ENCODE measurements at places on chromosomes 12 and 14. TPM values are rescaled to one million over a fixed set of nuclear protein-coding genes. Genes with fewer than 3 reads are reported as not detected.

DNA sequence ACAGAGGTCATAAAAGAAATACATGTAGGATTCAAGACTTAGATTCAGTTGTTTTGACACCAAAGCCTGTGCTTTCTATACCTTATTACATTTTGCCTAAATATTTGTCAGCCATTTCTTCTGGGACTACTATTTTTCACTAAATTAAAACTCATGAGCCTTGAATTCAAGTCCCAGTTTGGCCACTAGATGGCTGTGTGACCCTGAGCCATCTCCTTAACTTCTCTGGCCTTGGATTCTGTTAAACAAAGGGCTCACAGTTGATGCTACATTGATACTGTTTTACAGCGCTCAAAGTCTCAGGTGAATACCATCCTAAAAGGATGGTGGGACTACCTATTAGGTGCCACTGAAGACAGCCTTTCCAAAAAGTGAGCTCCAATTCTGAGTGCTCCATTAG, 39.6 kb upstream of the CCDC198 start:
- no peaks in the 10 kb centered on the region for H3K4me1 ChIP-seq

DNA sequence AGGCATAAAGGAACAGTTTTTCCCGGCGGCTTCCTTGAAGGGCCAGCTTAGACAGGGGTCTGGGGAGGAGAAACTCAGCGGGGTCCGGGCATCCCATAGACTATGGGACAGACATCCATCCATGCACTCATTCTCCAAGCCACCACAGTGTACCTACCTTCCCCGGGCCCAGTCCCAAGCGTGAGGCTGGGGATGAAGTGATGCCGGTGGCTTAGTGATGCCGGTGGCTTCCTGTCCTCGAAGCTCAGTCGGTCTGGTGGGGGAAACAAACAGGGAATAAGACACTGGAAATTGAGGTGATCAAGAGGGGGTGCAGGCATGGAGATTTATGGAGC, 421 bp downstream of the RTL1 start:
- H3K36me3 ChIP-seq = no peaks in the 10 kb centered on the region
- H3K27ac ChIP-seq = no peak overlapping the region
- no peaks in the 10 kb centered on the region for H3K4me1 ChIP-seq
- DNase-seq = no peak
- H3K4me3 ChIP-seq = no peak overlapping the region
- peaks cover 5% of the 10 kb centered on the region for H3K27me3 ChIP-seq

DNA sequence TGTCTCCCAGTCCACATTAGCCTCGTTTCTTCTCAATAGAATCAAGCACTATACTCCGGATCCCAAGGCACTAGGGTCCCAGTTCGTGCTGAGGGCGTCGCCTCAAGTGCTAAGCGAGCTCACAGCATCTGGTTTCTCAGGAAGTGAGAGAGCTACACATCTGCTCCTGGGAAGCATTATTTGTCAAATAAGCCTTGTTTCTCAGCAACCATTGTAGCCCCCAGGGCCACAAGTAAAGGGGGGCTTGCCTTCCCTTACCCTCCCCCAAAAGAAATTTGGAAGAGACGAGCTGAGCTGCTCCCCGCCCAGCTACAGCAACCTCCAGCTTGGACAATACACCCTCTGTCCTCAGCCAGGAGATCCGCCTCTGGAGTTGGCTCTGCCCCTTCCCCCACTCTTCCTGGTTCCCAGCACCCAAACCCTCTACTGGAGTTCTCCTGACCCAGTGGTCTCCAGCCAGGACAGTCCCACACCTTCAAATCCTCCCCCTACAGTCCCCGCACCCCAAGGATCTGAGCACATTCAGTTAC, 5.7 kb upstream of the TNS2 start:
- H3K4me3 ChIP-seq = no peak overlapping the region
- no peaks in the 10 kb centered on the region for H3K27me3 ChIP-seq
- H3K36me3 ChIP-seq = peaks cover 11% of the 10 kb centered on the region

- H3K36me3 ChIP-seq = peaks cover 75% of the 10 kb centered on the region
- H3K27ac ChIP-seq = no peak overlapping the region
- peak; percentile 60 for DNase-seq
- no peaks in the 10 kb centered on the region for H3K27me3 ChIP-seq
- no peak overlapping the region for H3K4me3 ChIP-seq
Observed at GRCh38 chr14:90263748-90264449, 7.5 kb downstream of the PSMC1 start.

The AJUBA gene
- 0.45 TPM for total RNA-seq

DNA sequence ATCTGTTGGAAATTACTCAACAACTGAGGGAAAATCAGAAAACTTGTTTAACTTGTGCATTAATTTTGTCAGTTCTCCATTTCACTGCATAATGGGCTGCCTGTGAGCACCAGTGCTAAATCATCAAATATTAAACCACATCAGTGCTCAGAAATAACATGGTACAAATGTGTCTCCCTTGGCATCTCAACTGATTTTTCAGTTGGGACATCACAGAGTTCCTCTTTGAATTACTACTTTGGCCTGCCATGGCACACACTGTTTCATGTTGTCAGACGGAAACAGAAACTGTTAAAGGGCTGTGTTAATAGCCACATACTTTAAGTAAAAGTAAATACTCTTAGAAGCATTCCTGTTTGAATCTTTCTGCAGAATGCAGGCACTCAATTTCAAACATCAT, 42.1 kb upstream of the STRN3 start:
- H3K4me3 ChIP-seq = no peak overlapping the region
- H3K4me1 ChIP-seq = no peaks in the 10 kb centered on the region
- H3K36me3 ChIP-seq = peaks cover 4% of the 10 kb centered on the region
- no peaks in the 10 kb centered on the region for H3K27me3 ChIP-seq
- DNase-seq = no peak
- H3K27ac ChIP-seq = no peak overlapping the region

DNA sequence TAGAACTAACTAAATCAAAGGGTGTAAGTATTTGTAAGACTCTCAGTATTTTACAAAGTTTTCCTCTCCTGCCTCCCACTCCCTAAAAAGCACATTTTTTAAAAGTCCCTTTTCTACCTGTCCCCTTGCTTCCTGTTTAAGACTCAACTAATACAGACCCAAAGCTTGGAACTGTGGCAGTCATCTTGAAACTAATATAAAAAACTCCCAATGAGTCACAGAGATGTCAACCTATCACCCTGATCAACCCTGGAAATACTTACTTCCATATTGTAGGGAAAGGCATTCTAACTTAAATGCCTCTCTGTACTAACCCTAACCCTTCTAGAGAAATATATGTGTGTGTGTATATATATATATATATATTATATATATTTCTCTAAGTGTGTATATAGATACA, 184.8 kb downstream of the SPTSSA start:
- no peaks in the 10 kb centered on the region for H3K36me3 ChIP-seq
- H3K27me3 ChIP-seq = no peaks in the 10 kb centered on the region
- no peak overlapping the region for H3K27ac ChIP-seq
- no peaks in the 10 kb centered on the region for H3K4me1 ChIP-seq
- DNase-seq = no peak
- no peak overlapping the region for H3K4me3 ChIP-seq

The KCNC2 gene
- not detected for total RNA-seq

DNA sequence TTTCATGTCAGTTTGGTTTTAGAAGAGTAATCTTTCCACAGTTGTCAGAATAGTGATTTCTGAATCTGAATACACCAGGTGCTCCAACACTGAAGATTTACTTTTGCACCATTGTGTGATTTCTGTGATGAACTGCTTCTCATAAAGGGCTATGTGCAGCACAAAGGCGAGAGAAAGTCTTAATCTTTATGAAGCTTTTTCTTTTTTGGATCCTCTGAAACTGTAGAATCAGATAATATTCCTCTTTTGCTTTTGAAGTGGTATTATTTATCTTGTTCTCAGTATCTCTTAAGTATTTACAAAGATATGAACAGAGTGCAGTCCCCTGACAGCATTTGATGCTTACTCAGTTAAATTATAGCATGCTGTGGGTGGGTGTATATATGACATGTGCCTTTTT, 207.8 kb downstream of the NAV3 start:
- H3K27ac ChIP-seq = no peak overlapping the region
- no peak overlapping the region for H3K4me3 ChIP-seq
- no peaks in the 10 kb centered on the region for H3K27me3 ChIP-seq
- no peaks in the 10 kb centered on the region for H3K4me1 ChIP-seq
- DNase-seq = no peak
- H3K36me3 ChIP-seq = no peaks in the 10 kb centered on the region

GRCh38 chr12:124683152-124684124, 116.0 kb upstream of the NCOR2 start:
- no peak overlapping the region for H3K27ac ChIP-seq
- no peak overlapping the region for H3K4me3 ChIP-seq
- no peak for DNase-seq

- H3K36me3 ChIP-seq = no peaks in the 10 kb centered on the region
- no peak overlapping the region for H3K4me3 ChIP-seq
- H3K27me3 ChIP-seq = no peaks in the 10 kb centered on the region
- no peak for DNase-seq
Observed at GRCh38 chr12:6084261-6084968, 40.1 kb downstream of the VWF start.

The EML1 gene
- total RNA-seq = not detected

DNA sequence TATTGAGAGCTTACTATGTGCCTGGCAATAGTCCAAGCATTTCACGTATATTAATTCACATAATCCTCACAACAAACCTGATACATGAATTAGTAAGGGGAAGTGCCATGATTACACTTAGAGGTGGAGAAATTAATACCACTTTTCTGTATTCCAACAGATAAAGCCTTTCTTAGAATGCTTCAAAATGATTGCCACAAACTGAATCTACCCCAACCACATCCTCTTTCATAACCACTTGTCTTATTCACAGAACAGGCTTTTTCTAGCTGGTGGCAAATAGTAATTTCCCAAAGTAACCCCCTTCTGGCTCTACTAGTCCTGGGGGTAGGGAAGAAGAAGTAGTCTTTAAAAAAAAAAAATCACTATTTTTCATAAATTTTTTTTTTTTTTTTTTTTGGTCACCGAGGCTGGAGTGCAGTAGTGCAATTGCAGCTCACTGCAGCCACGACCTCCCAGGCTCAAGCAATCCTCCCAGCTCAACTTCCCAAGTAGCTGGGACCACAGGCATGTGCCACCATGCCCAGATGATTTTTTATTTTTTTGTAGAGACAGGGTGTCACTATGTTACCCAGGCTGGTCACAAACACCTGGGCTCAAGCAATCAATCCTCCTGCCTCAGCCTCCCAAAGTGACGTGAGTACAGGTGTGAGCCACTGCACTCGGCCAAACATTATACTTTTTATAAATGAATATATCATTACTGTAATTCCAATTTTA, 59.0 kb upstream of the ARID2 start:
- no peaks in the 10 kb centered on the region for H3K27me3 ChIP-seq
- H3K27ac ChIP-seq = peak overlapping the region; percentile 96
- no peak overlapping the region for H3K4me3 ChIP-seq
- H3K36me3 ChIP-seq = no peaks in the 10 kb centered on the region
- H3K4me1 ChIP-seq = peaks cover 15% of the 10 kb centered on the region

The PRB2 gene
- total RNA-seq = not detected

DNA sequence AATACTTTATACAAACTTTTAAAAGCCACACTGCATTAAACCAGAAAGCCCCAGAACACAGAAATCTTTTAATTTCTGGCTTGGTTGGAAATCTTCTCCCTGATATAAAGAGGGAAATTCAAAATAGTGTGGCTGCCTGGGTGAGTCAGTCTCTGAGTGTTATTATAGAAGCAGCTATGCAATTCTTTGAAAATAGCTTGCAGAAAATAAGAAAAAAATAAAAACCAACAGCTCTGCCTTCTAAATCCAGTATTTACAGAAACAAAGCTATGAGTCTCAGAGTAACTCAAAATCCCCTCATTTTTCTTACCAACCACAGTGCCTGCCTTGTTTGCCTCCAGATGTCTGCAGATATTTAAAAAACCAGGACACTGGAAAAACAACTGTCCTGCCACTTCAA, 68.6 kb upstream of the FERMT2 start:
- H3K27ac ChIP-seq = no peak overlapping the region
- no peaks in the 10 kb centered on the region for H3K4me1 ChIP-seq
- no peaks in the 10 kb centered on the region for H3K36me3 ChIP-seq
- no peaks in the 10 kb centered on the region for H3K27me3 ChIP-seq

The TRHDE gene
- total RNA-seq = 0.33 TPM

DNA sequence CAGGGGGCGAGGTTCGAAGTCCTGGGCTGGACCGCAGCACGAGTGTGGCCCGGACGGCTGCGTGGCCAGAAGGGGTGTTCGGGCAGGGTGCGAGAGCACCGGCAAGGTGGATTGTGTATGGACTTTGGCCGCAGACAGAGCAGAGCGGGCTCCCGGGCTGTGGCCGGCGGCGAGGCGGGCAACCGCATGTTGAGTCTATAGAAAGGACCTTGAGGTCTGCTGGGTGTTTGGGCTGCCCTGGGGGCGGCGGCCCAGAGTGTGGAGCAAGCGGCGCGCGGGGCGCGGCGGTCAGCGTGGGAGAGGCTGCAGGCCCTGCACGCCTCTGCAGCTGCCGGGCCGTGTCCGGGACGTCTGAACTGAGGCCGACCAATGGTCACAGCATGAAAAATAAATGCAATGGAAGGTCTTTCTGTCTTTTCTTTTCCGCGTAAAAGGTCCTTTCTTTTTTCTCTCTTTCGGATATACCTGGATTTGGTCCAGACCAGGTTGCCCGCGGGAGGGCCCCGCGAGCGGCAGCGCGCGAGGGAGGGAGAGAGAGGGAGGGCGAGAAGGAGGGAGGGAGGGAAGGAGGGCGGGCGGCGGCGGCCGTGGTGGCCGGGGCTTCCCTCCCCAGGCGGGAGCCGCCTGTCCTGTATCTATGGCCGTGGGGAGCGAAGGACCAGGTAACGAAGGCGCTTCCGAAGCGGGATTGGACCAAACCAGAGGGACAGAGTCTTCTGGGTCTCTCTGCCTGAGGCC, 5.5 kb upstream of the HOXC9 start:
- H3K4me3 ChIP-seq = no peak overlapping the region
- H3K36me3 ChIP-seq = no peaks in the 10 kb centered on the region
- H3K4me1 ChIP-seq = peaks cover 42% of the 10 kb centered on the region
- DNase-seq = no peak
- H3K27me3 ChIP-seq = peaks cover 94% of the 10 kb centered on the region
- H3K27ac ChIP-seq = no peak overlapping the region

The SNRNP35 gene
- total RNA-seq = 34.8 TPM

GRCh38 chr12:3885277-3886094, 12.3 kb upstream of the PARP11 start:
- H3K4me3 ChIP-seq = no peak overlapping the region
- no peak overlapping the region for H3K27ac ChIP-seq
- H3K27me3 ChIP-seq = no peaks in the 10 kb centered on the region
- no peaks in the 10 kb centered on the region for H3K4me1 ChIP-seq

GRCh38 chr12:95918194-95918993, 24.0 kb downstream of the CCDC38 start:
- no peaks in the 10 kb centered on the region for H3K27me3 ChIP-seq
- no peak overlapping the region for H3K27ac ChIP-seq
- H3K4me3 ChIP-seq = no peak overlapping the region
- DNase-seq = peak; percentile 78

DNA sequence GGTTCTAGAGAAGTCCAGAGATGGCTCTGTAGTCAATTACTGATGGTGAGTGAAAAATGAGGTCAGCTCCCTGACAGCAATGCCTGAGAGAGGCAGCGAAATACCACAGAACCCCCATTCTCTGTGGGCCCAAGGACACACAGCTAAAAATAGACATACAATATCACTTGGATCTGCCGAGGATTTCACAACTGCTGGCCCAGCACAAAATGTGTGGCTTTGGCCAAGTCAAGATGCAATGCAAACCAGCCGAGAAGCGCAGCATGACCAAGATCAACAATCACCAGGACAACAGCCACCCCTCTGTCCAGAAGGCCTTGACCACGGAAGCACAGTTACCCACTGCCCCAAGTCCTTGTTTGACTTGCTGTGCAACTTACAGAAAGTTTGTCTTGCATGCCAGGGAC, 52.2 kb downstream of the CKAP4 start:
- DNase-seq = no peak
- peaks cover 2% of the 10 kb centered on the region for H3K27me3 ChIP-seq
- H3K4me3 ChIP-seq = no peak overlapping the region
- H3K27ac ChIP-seq = no peak overlapping the region
- no peaks in the 10 kb centered on the region for H3K4me1 ChIP-seq

The SLC25A47 gene
- not detected for total RNA-seq

Data from natural killer cell (primary cell).